ENCODE measurements at places on chromosomes 1 and 21.

- no peak for DNase-seq
Observed at GRCh38 chr1:156559086-156559796, 13.1 kb downstream of the IQGAP3 start.

GRCh38 chr1:29379443-29380073 is 143.2 kb downstream of the PTPRU start:
- no peak for DNase-seq

DNA sequence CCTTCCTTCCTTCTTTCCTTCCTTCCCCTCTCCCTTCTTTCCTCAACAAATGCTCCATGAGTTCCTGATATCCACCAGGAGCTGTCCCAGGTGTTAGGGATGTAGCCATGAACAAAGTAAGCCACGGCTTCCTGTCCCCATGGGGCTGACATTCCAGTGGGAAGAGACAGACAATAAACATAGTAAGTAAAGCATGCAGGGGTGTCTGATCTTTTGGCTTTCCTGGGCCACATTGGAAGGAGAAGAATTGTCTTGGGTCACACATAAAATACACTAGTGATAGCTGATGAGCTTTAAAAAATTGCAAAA is 81.5 kb upstream of the ZBTB40 start:
- DNase-seq: no peak

DNA sequence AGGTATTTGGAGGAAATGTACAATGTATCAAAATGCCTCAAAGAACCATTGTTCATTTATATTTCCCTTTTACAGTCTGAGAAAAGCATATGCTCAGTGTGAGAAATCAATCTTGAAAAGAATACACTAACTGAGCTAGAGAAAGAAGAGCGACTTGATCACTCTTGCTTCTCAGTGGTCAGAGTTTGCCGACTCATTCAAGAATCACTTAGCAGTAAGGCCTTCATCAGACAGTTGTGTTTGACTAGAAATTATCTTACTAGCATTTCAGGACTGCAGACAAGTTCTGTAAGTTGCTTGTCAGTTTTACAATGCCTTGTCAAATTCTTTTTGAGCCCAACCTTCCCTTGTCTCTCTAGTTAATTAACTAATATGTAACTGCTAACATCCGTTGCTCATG is 12.9 kb downstream of the RGS18 start:
- DNase-seq: no peak

DNA sequence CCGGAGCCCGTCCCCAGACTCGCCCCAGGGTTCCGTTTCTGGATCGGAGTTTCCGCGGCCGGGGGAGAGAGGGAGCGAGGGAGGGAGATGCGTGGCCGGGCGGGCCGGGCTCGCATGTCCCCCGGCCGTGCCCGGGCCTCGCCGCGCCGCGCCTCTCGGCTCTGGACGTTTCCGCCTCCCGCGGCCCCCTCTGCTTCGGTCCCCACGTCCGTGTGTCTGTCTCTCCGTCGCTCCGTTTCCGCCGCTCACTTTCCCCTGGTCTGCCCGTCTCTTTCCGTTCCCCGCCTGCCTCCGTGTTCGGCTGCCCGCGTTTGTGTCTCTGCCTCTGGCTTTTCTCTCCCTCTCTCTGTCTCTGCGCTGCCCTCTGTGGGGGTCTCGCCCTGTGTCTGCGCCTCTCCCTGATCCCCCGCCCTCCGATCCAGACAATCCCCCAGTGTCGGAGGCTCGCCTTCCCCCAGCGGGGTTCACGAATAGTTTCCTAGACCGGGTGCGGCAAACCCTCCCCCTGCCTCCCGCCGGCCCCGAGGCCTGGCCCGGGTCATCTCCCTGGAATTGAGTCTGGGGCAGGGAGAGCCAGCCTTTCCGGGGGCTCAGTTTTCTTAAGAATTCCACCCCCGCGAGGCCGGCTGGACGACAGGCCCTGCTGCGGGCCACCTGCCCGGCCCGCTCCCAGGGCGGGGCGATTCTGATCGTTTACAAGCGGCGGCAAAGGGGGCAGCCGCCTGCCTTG is 735 bp downstream of the NBL1 start:
- no peak for DNase-seq

DNA sequence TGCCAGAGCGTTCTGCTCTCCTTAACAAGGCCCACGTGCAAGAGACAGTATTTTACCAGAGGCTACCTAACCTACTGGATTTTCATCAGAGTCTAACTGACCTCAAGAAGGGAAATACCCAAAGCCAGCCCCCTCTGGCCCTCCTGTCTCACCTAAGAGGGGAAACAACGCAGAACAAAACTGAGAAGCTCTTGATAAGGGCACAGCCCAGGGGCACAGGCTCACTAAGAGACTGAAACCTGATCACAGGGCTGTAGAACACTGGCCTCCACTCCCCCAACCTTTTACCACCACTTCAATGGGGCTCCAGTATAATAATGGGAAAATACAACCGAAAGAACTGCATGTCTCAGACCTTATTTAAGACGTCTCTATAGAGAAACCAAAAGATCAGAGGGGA is 449.5 kb upstream of the CAMK1G start:
- no peak for DNase-seq
